ENCODE measurements at places on chromosomes 4 and X. TPM values are rescaled to one million over a fixed set of nuclear protein-coding genes. Genes with fewer than 3 reads are reported as not detected.

GRCh38 chr4:118939169-118939783 lies 50.6 kb downstream of the SYNPO2 start:
- peaks cover 31% of the 10 kb centered on the region for H3K4me1 ChIP-seq
- H3K27me3 ChIP-seq = no peaks in the 10 kb centered on the region
- peak; percentile 31 for DNase-seq

GRCh38 chr4:143351774-143352451 lies 15.2 kb downstream of the GAB1 start:
- no peak overlapping the region for H3K4me3 ChIP-seq
- peak overlapping the region; percentile 85 for H3K27ac ChIP-seq
- H3K27me3 ChIP-seq = no peaks in the 10 kb centered on the region
- peaks cover 62% of the 10 kb centered on the region for H3K4me1 ChIP-seq
- H3K36me3 ChIP-seq = no peaks in the 10 kb centered on the region
- no peak for DNase-seq

- H3K27me3 ChIP-seq = no peaks in the 10 kb centered on the region
- no peaks in the 10 kb centered on the region for H3K36me3 ChIP-seq
- DNase-seq = no peak
- H3K27ac ChIP-seq = no peak overlapping the region
Measured at GRCh38 chr4:3043282-3044020, 30.9 kb downstream of the HTT-AS start.

DNA sequence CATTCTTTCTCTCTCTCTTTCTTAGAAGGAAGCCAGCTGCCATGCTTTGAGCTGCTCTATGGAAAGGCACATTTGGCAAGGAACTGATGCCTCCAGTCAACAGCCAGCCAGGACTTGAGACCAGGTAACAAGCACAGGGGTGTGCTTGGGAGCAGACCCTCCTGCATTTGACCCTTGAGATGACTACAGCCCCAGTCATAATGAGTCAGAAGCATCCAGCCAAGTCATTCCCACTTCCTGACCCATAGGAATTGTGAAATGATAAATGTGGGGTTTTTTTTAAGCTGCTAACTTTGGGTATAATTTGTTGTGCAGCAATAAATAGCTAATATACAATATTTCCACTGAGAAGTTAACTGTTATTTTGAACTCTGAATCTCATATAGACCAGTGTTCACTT lies 446.9 kb downstream of the GRXCR1 start:
- no peaks in the 10 kb centered on the region for H3K36me3 ChIP-seq
- H3K27ac ChIP-seq = no peak overlapping the region
- no peaks in the 10 kb centered on the region for H3K4me1 ChIP-seq
- no peak for DNase-seq
- no peaks in the 10 kb centered on the region for H3K27me3 ChIP-seq
- H3K4me3 ChIP-seq = no peak overlapping the region

DNA sequence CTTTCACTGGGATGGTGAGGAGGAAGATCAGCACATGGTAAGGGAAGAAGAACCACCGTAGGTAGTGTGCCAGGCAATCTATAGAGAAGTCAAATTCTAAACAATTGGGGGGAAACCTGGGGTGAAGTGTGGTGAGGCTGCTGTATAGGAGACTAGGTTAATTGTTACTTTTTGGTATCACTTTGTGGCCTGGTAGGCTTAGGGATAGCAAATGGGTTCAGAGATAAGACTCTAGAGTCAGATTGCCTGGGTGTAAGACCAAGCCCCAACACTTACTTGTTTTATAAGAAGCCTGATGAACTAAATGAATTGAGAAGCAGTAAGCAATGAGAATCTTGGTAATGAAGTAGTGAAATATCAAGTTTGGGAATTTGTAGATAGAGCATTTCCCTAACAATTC lies 8.7 kb downstream of the SMAD1 start:
- no peaks in the 10 kb centered on the region for H3K36me3 ChIP-seq
- H3K4me1 ChIP-seq = peaks cover 10% of the 10 kb centered on the region
- DNase-seq = no peak
- no peak overlapping the region for H3K4me3 ChIP-seq

GRCh38 chrX:45696736-45697135 lies 496.1 kb upstream of the DIPK2B start:
- DNase-seq = no peak
- H3K36me3 ChIP-seq = no peaks in the 10 kb centered on the region
- no peaks in the 10 kb centered on the region for H3K27me3 ChIP-seq
- no peak overlapping the region for H3K27ac ChIP-seq

- H3K27me3 ChIP-seq = no peaks in the 10 kb centered on the region
- H3K4me3 ChIP-seq = no peak overlapping the region
- H3K4me1 ChIP-seq = no peaks in the 10 kb centered on the region
- DNase-seq = peak; percentile 80
- no peak overlapping the region for H3K27ac ChIP-seq
Measured at GRCh38 chr4:121656269-121656641, 40.5 kb downstream of the ANXA5 start.

GRCh38 chr4:148857239-148857972 lies 415.2 kb upstream of the NR3C2 start:
- H3K36me3 ChIP-seq = no peaks in the 10 kb centered on the region
- H3K27me3 ChIP-seq = no peaks in the 10 kb centered on the region
- H3K4me3 ChIP-seq = no peak overlapping the region
- no peak for DNase-seq
- H3K4me1 ChIP-seq = no peaks in the 10 kb centered on the region
- H3K27ac ChIP-seq = no peak overlapping the region

GRCh38 chrX:79645749-79646148 lies 278.6 kb upstream of the ITM2A start:
- no peak overlapping the region for H3K4me3 ChIP-seq
- no peaks in the 10 kb centered on the region for H3K36me3 ChIP-seq
- no peaks in the 10 kb centered on the region for H3K4me1 ChIP-seq
- no peaks in the 10 kb centered on the region for H3K27me3 ChIP-seq

GRCh38 chr4:100782356-100782755 lies 264.5 kb upstream of the EMCN start:
- no peak for DNase-seq
- H3K4me1 ChIP-seq = peaks cover 9% of the 10 kb centered on the region
- H3K27ac ChIP-seq = no peak overlapping the region
- H3K27me3 ChIP-seq = no peaks in the 10 kb centered on the region
- no peaks in the 10 kb centered on the region for H3K36me3 ChIP-seq

- H3K36me3 ChIP-seq = peaks cover 43% of the 10 kb centered on the region
- H3K4me1 ChIP-seq = peaks cover 7% of the 10 kb centered on the region
- DNase-seq = no peak
- H3K27me3 ChIP-seq = no peaks in the 10 kb centered on the region
Measured at GRCh38 chr4:168411318-168412150, 68.8 kb downstream of the DDX60L start.

GYPE gene
- polyA plus RNA-seq = 1.00 TPM

AMBN gene
- not detected for polyA plus RNA-seq

CPLX1 gene
- 1.9 TPM for polyA plus RNA-seq

PLP2 gene
- 323 TPM for polyA plus RNA-seq

CENPVL1 gene
- polyA plus RNA-seq = not detected
